ENCODE measurements at places on chromosomes 5 and 9. TPM values are rescaled to one million over a fixed set of nuclear protein-coding genes. Genes with fewer than 3 reads are reported as not detected.

The STKLD1 gene
- total RNA-seq, result 1.4 TPM

The OXCT1 gene
- 3.3 TPM for total RNA-seq

The SV2C gene
- not detected for total RNA-seq

The CAMK2A gene
- 0.87 TPM for total RNA-seq

The BARHL1 gene
- not detected for total RNA-seq

The STK32A gene
- total RNA-seq, result 0.22 TPM

The STING1 gene
- 1.2 TPM for total RNA-seq

The PRRX2 gene
- total RNA-seq, result 2.8 TPM

The SPAAR gene
- not detected for total RNA-seq

The WNT8A gene
- total RNA-seq, result not detected

The PNPLA7 gene
- total RNA-seq, result 0.75 TPM
